ENCODE measurements at places on chromosomes 12 and 14. TPM values are rescaled to one million over a fixed set of nuclear protein-coding genes. Genes with fewer than 3 reads are reported as not detected.

Gene MANSC4
- total RNA-seq: not detected

Gene RND1
- total RNA-seq: 14.9 TPM

DNA sequence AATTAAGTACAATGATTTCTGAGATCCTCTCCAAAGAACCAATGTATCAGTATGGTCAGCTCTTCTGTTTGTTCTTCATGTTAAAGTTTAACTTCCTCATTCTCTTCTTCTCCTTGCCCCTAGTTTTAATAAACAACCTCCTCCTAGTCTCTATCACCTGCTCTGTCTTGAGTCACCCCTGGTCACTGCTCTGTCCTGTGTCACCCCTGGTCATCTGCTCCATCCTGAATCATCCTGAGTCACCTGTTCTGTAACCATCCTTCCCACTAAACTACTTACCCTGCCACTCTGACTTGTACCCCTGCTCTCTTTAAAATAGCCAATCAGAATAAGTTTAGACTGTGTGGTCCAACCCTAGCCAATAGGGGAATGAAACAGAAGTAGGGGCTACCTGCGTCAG, 100.5 kb downstream of the ALG10B start:
- no peak for DNase-seq

GRCh38 chr12:110224379-110225304, 56.4 kb upstream of the ATP2A2 start:
- no peak for DNase-seq

GRCh38 chr14:58283730-58284129, 14.6 kb upstream of the ARID4A start:
- no peak for DNase-seq

DNA sequence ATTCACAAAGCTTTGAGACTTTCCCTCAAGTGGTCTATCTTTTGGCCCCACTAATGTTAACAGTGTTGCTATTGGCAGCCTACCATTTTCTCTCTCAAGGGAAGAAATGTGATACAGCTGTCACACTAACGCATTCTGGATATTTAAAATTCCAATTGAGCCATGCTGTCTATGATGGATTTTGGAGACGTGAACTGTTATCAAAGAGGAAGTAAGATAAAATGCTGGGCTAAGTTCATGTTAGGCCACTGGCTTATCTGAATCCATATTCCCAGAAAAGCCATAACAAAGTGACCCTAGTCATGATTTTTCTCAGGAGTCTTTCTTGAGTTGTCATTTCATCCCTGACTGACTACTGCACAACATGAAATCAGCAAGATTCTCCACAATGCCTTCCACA, 200.2 kb downstream of the PHLDA1 start:
- no peak for DNase-seq

DNA sequence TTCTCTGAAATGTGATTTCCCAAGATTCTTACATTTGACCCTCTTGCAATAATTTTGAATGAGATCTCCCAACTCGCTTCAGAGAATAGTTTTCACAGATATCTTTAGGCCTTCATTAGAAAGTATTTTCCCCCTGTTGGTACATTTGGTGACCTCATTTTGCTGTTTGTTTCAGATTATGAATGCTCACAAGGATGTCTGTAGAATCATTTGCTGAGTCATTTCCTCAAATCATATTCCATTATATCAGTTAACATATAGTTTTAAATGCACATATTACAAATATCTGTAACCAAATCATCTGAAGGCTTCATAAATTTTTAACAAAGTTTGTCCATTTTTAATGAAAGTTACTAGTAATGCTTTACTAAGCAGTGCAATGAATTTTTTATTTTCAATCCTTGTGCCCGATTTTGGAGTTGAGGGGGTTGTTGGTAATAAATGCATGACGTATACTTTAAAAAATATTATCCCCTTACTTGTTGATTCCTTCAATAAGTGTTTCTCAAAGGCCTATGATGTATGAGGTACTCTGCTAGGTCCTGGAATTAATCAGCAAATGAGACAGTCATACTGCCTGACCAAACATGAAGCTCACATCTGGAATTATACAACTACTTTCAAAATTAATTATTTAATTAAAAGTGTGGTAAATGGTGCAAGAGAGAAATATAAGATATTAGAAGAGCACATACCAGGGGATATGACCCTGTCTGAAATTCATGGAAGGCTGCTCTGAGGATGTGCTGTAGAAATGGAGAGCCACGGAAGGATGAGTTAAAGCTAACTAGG, 126.9 kb upstream of the RAP1B start:
- DNase-seq: peak; percentile 45
